ENCODE measurements at places on chromosomes 11 and 22. TPM values are rescaled to one million over a fixed set of nuclear protein-coding genes. Genes with fewer than 3 reads are reported as not detected.

C11orf42 gene
- not detected for total RNA-seq

SLC15A3 gene
- 2.7 TPM for total RNA-seq

LMO2 gene
- 23.0 TPM for total RNA-seq

ASCL2 gene
- total RNA-seq: not detected

PTPRJ gene
- 9.2 TPM for total RNA-seq

DEFB131B gene
- not detected for total RNA-seq

CABP4 gene
- 1.1 TPM for total RNA-seq

TLCD5 gene
- 8.8 TPM for total RNA-seq

SLC22A25 gene
- not detected for total RNA-seq

PATE2 gene
- total RNA-seq: 0.13 TPM

APOL4 gene
- 1.3 TPM for total RNA-seq

SLC22A6 gene
- not detected for total RNA-seq

OR51A7 gene
- total RNA-seq: not detected

POTEH gene
- total RNA-seq: not detected

TBX10 gene
- total RNA-seq: not detected

Measured in thoracic aorta endothelial cell (primary cell).